ENCODE measurements at places on chromosomes 1 and 21.

- H3K4me1 ChIP-seq, result no peaks in the 10 kb centered on the region
- no peak overlapping the region for H3K27ac ChIP-seq
- no peaks in the 10 kb centered on the region for H3K36me3 ChIP-seq
- H3K4me3 ChIP-seq, result no peak overlapping the region
- peaks cover 9% of the 10 kb centered on the region for H3K27me3 ChIP-seq
Measured at GRCh38 chr1:31798433-31799195, 17.2 kb downstream of the SPOCD1 start.

DNA sequence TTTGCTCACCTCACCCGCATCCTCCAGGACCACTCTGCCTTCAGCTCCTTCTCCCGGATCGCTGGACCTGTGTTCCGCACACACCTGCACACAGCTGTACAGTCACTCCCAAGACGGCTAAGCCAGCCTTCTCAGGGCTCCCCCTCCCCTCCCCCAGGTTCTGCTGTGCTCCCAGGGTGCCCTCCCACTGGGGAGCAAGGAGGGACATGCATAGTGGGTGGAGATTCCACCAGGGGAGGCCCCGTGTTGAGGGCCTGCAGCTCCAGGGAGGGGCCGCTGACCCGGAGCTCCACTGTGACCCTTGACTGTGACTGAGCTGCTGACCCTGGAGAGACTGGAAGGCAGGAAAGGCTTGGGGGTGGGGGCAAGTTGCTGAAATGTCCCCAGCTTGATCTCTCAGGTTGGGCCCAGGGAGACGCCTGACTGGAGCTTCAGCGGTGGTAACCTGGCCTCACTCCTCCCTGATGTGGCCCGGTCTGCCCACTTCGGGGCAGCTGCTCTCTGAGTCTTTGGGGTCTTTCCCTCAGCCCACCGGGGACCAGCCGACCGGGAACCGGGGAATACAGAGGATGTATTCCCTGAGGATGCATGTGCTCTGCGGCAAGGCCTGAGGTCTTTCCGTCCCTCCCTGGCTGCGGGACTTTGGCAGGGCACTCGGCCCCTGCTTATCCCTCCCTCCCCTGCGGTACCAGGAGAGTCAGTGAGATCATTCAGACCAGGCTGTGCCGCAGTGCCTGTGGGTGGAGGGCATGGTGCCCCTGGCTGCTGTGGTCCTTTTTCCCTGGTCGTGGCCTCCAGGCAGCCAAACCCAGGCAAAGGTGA is 28.6 kb upstream of the PLCH2 start:
- no peaks in the 10 kb centered on the region for H3K36me3 ChIP-seq
- peaks cover 17% of the 10 kb centered on the region for H3K27me3 ChIP-seq
- no peak for DNase-seq
- peaks cover 3% of the 10 kb centered on the region for H3K4me1 ChIP-seq
- H3K4me3 ChIP-seq, result no peak overlapping the region

DNA sequence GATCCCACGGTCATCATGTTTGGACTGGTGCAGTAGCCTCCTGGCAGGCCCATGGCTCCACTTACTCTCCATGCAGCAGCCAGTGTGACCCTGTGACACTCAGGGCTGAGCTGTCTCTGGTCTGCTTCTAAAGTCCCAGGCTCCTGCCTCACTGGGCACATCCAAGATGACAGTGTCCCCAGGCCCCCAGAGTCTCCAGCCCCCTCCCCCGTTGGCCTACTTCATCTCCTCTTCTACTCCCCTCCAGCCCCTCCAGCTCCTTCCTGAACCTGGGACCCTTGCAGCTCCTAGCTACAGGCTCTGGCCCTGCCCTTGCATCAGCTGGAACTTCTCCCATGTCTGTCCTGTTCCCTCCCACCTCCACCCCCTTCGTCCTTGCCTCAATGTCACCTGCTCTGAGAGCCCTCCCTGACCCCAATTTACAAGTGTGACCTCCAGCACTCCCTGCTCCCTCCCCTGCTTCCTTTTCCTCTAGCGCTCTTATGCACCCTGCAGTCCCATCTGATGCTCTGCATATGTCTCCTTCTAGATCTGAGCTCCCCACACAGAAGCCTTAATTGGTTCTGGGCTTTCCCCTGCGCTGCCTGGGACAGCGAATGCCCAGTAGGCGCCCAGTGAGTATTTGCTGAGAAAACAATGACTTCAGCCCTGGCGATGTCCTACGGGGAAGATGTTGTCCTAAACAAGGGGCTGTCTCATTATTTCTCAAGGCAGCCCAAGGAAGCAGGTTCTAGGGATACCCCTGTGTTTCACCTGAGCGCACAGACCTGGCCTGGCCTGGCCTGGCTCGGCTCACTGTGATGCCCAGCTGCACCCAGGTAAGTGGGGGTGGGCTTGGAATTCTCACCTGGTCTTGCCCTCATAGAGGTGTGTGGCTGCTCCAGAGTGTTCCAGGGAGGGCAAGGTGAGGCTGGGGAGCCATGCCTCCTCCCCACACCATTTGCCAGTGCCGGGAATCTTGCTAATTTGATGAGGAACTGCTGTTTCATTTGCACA is 600.6 kb downstream of the PTPRU start:
- H3K27ac ChIP-seq, result no peak overlapping the region
- DNase-seq, result no peak
- H3K4me3 ChIP-seq, result no peak overlapping the region

- H3K4me1 ChIP-seq, result peaks cover 32% of the 10 kb centered on the region
- H3K36me3 ChIP-seq, result peaks cover 3% of the 10 kb centered on the region
- no peaks in the 10 kb centered on the region for H3K27me3 ChIP-seq
Measured at GRCh38 chr1:207885129-207886032, 25.5 kb downstream of the CD34 start.

- H3K27ac ChIP-seq, result no peak overlapping the region
- H3K4me3 ChIP-seq, result no peak overlapping the region
- H3K36me3 ChIP-seq, result no peaks in the 10 kb centered on the region
- no peaks in the 10 kb centered on the region for H3K4me1 ChIP-seq
- peaks cover 72% of the 10 kb centered on the region for H3K27me3 ChIP-seq
- DNase-seq, result no peak
Measured at GRCh38 chr1:203405703-203406438, 54.9 kb upstream of the FMOD start.

Data from effector memory CD8-positive, alpha-beta T cell (primary cell).